ENCODE measurements at places on chromosomes 4 and X. TPM values are rescaled to one million over a fixed set of nuclear protein-coding genes. Genes with fewer than 3 reads are reported as not detected.

DNA sequence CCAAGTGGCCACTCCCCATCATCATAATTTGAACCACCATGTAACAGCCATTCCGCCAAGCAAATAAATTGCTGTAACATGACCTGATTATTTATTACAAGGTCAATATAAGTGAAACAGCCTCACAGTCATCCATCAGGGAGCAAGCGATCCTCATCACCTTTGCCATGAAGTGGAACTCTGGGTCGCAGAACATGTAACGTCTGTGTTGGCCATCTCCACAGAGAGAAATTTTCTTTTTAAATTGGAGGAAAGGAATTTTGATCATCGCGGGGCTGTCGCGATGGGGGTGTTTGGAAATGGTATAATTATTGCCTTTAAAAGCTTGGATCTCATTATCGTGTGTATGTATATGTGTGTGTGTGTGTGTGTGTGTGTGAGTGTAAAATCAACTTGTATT lies 90.2 kb downstream of the SHOX start:
- H3K4me1 ChIP-seq: no peaks in the 10 kb centered on the region
- H3K4me3 ChIP-seq: no peak overlapping the region
- no peak overlapping the region for H3K27ac ChIP-seq
- H3K36me3 ChIP-seq: no peaks in the 10 kb centered on the region

DNA sequence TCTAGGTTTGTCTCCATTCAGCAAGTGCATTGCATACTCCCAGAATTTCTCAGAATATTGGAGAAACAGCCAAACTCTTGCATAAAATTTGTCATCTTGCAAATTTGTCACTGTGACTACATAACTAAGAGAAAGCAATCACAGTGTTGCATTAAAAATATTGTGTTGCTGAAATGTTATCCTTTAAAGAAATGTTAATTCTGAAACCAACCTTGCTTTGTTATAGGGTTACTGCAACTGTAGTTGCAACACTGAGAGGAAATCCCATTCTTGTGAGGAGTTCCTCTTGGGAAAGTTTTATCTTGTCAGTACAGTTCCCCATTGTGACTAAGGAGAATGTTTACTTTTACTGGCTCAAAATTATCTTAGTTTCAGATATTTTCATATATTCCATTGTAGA lies 20.9 kb downstream of the CYBB start:
- H3K27ac ChIP-seq: no peak overlapping the region
- no peaks in the 10 kb centered on the region for H3K36me3 ChIP-seq
- DNase-seq: no peak
- no peaks in the 10 kb centered on the region for H3K4me1 ChIP-seq
- no peak overlapping the region for H3K4me3 ChIP-seq

DNA sequence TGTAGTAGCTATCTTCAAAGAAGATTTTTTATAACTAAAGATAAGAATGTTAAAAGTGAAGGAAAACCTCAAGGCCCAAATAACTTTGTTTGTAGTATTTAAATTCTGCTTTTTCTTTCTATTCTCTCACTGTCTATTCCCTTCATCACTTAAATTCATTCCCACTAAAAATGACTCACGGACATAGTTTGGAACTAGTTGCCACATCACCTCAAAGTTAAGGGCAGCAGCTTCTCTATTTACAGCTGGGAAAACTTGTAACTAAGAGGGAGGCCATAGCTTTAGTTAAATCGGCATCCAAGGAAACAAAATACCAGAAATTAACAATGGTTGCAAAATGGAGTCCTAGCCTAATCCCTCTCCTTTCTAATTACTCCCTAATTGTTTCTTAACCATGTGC lies 325.4 kb upstream of the MAGEB2 start:
- H3K27ac ChIP-seq: no peak overlapping the region
- no peaks in the 10 kb centered on the region for H3K4me1 ChIP-seq
- H3K27me3 ChIP-seq: no peaks in the 10 kb centered on the region

UBE2A gene
- total RNA-seq: 38.8 TPM

NEUROG2 gene
- not detected for total RNA-seq

Data from upper lobe of left lung (tissue), 6 donors.